ENCODE measurements at places on chromosomes 7 and 10.

DNA sequence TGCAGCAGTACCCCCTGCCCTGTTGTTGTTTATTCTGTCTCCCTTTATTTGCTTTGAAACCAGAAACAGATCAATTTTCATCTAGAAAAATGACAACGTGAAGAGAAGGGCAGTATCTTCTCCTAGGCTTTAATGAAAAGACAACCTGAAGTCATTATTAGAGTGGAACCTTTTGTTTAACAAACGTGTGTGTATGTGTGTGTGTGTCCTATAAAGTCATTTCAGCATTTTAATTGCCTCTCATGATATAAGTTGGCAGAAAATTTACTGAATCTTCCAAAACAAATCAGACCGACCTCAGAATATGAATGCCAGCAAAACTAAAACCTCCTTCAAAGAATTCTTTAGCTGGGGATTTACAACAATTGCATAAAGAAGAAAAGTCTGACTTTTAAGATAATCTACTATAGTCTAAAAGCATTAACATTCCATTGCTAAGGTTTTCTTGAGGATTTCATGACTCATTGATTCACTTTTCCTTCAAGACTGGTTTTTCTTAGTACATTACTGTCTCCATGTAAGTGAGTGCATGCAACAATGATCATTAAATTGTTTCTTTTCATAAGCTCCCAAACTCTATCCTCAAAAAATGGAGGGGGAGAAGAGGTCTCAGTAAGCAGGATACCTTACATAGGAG, 3.2 kb downstream of the GLI3 start:
- no peak for DNase-seq

GRCh38 chr10:70477661-70478162, 855 bp upstream of the PALD1 start:
- DNase-seq, result peak; percentile 56

GRCh38 chr7:104973909-104974415, 40.0 kb upstream of the KMT2E start:
- DNase-seq, result no peak

DNA sequence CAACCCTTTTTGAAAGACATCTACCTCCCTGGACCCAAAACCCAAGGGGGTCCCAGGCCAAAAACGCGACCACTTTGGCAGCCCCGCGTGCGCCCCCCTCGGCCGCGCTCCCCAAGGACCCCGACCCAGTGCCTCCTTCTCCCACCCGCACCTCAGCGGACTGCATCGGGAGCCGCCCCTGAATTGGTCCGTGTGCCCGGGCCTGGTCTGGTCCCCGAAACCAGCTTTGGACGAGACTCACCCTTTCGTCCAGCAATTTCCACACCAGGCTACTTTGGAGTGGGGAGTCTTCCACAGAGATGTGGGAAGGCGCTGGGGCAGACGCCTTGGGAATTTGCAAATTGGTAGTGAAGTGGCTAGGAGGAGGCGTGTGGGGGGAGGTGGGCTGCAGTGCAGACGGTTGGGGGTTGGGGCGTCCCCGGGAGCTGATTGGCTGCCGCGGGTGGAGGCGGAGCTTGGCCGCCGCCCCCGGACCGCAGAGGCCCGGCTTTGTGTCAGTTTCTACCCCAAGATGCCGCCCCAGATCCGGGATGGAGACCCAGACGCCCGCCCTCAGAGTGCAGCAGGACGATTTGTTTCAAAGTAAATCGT, 16.9 kb downstream of the TCAF1 start:
- DNase-seq, result no peak

GRCh38 chr7:101557978-101558741, 70.9 kb downstream of the MYL10 start:
- DNase-seq, result no peak

All from stimulated activated CD4-positive, alpha-beta T cell treated with anti-CD3 and anti-CD28 coated beads, TNF-alpha, amount 100 ng/mL, for 1 hour (primary cell).